ENCODE measurements at places on chromosomes 12 and 14. TPM values are rescaled to one million over a fixed set of nuclear protein-coding genes. Genes with fewer than 3 reads are reported as not detected.

DNA sequence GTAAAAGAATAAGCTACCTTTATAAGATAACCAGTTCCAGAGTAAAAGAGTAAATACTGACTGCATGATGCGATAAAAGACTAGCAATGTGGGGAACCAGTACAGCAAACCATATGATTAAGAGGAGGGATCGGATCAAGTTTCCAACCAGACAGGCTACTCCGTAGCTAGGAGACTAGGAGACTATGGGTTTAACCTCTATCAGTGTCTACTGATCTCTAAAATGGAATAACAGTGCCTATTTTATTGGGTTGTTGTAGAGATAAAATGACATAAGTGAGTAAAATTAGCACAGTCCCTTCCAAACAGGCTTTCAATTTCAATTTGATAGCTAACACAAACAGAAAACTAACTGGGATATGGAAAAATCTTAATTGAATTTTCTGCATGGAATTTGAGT, 76.0 kb downstream of the PAWR start:
- no peak for DNase-seq
- no peaks in the 10 kb centered on the region for H3K27me3 ChIP-seq
- peaks cover 8% of the 10 kb centered on the region for H3K4me1 ChIP-seq
- no peak overlapping the region for H3K27ac ChIP-seq

DNA sequence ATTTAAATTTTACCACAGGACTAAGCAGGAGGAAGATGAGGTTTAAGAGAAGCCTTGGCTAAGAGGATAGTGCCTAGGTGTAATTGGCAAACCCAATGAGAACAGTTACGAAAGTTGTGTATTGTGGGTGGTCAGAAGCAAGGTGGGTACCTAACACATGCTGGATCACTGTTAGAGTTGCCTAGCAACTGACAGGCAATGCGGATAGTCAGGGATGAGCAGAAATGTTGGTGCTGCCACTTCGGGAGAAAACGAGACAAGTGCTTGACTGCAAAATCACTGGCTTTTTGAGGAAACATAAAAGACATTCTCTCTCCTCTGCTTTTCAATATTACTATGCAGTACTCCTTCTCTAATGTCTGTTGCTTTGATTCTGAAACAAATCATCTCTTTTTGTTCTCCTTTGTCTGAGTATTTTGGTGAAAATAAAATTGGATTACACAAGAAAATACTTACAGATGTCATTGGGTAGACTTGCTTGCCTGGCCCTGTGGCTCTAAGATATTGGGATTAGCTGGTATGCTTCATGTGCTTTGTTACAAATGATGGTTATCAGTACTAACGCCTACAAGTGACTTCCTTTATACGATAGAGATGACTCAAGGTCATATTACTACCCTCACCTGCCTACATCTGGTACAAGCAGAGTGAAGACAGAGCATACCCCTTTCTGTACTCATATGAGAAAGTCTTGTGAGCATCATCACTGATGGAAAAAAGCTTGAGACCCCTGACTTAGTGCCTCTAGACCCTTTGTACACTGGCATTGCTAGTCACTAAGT, 48.0 kb downstream of the TDP1 start:
- H3K4me1 ChIP-seq: no peaks in the 10 kb centered on the region
- no peak for DNase-seq
- no peak overlapping the region for H3K27ac ChIP-seq
- no peaks in the 10 kb centered on the region for H3K36me3 ChIP-seq

GRCh38 chr14:68539241-68539737, 253.6 kb downstream of the ZFP36L1 start:
- no peak overlapping the region for H3K4me3 ChIP-seq
- H3K4me1 ChIP-seq: peaks cover 59% of the 10 kb centered on the region
- H3K36me3 ChIP-seq: no peaks in the 10 kb centered on the region
- DNase-seq: no peak
- H3K27ac ChIP-seq: peak overlapping the region; percentile 96
- H3K27me3 ChIP-seq: no peaks in the 10 kb centered on the region

DNA sequence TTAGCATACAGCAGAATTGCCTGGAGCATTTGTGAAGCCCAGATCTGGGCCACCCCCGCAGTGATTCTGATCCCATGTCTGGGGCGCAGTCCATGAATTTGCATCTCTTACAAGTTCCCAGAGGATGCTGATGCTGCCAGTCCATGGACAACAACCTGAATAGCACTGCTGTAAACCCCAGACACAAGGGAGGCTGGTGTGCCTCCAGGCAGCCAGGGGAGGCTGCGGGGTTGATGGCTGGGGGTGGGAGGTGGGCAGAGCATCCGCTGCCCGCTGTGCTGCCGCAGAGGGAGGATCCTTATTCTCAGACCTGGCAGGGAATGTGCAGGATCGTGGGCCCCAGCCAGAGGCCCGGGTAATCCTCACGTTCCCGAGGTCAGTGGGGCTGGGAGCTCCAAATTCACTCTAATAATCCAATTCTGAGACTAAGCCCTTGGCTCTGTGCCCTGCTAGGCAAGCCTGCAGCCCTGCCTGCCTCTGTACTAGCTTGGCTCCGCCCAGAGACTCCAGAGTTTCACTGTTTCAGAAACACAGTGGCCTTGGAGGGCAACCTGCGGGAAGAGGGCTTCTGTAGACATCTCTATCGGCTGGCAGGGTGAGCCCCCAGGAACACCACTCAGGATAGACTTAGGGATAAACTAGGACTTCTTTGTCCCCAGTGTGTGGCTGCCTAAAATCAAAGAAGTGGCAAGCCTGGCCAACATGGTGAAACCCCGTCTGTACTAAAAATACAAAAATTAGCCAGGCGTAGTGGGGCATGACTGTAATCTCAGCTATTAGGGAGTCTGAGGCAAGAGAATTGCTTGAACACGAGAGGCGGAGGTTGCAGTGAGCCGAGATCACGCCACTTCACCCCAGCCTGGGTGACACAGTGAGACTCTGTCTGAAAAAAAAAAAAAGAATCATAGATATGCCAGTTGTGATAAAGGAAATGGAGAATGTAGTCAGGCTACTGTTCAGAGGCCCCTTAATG, 17.8 kb upstream of the MLEC start:
- H3K27ac ChIP-seq: no peak overlapping the region
- peaks cover 10% of the 10 kb centered on the region for H3K4me1 ChIP-seq
- no peaks in the 10 kb centered on the region for H3K27me3 ChIP-seq
- H3K4me3 ChIP-seq: no peak overlapping the region
- H3K36me3 ChIP-seq: no peaks in the 10 kb centered on the region
- no peak for DNase-seq

GRCh38 chr12:25591144-25591543, 38.1 kb upstream of the LMNTD1 start:
- H3K27me3 ChIP-seq: no peaks in the 10 kb centered on the region
- no peak overlapping the region for H3K4me3 ChIP-seq
- H3K4me1 ChIP-seq: no peaks in the 10 kb centered on the region
- no peak overlapping the region for H3K27ac ChIP-seq
- no peak for DNase-seq

GRCh38 chr12:82788594-82788993, 101.9 kb downstream of the TMTC2 start:
- no peak overlapping the region for H3K4me3 ChIP-seq
- DNase-seq: no peak
- no peaks in the 10 kb centered on the region for H3K27me3 ChIP-seq
- H3K27ac ChIP-seq: no peak overlapping the region
- H3K36me3 ChIP-seq: no peaks in the 10 kb centered on the region
- H3K4me1 ChIP-seq: peaks cover under 1% of the 10 kb centered on the region

DNA sequence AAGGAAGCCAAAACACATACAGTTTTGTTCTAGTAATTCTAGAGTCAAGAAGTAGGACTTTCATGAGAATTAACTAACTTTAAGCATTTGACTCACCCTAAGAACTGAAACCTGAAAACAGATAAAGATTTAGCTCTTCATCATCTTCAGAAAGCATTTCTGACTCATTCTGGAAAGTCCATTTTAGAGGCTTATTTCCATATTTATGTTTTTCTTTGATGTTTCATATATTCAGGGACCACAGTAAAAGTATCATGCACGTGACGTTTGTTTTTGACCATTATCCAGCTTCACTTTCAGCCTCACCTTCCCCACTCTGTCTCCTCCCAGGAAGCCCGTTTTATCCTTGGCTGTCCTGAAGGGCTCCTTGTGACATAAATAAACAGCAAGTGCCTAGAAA, 79.2 kb downstream of the MDGA2 start:
- no peaks in the 10 kb centered on the region for H3K27me3 ChIP-seq
- no peaks in the 10 kb centered on the region for H3K4me1 ChIP-seq
- DNase-seq: no peak
- H3K27ac ChIP-seq: no peak overlapping the region
- H3K36me3 ChIP-seq: no peaks in the 10 kb centered on the region

- no peaks in the 10 kb centered on the region for H3K36me3 ChIP-seq
- H3K27me3 ChIP-seq: no peaks in the 10 kb centered on the region
- no peak overlapping the region for H3K4me3 ChIP-seq
- H3K27ac ChIP-seq: no peak overlapping the region
- no peak for DNase-seq
Measured at GRCh38 chr14:31965071-31965734, 111.9 kb upstream of the ARHGAP5 start.

DNA sequence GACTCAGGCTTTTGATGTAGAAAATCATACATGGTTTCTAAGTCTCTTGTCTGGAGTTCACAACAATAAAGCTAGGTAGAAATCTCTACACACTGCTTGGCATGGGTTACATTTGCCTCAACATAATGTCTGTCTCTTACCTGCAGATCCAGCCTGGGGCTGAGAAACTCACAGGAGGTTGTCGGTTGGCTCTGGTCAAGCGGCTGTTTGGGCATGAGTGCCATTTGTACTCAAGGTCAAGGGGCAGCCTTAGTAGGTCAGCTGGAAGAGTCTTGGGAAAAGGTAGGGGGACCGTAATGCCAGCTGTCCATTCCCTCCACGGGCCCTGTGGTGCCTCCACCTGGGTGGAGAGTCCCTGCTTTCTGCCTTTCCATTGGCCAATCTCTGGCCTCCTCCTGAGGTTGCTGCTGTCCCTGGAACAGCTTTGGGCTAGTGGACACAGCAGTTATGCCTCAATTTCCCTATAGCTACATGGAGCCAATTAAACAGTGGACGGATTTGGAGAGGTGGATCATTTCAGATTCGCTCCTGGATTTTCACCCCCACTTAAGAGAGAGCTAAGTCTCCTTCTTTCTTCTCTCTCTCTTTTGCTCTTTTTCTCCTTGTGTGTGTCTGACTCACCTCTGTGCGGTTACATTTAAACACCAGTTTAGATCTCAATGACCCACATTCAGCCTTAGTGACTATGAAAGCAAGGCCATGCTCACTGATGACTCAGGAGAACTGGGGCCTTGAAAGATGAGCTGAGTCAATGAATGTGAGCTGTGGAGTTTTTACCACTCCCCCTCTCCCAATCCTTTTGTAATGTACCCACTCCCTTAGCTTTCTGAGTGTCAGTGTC, 132.8 kb upstream of the HIF1A start:
- H3K27me3 ChIP-seq: no peaks in the 10 kb centered on the region
- H3K4me1 ChIP-seq: peaks cover 74% of the 10 kb centered on the region
- H3K27ac ChIP-seq: peak overlapping the region; percentile 85
- no peaks in the 10 kb centered on the region for H3K36me3 ChIP-seq

DNA sequence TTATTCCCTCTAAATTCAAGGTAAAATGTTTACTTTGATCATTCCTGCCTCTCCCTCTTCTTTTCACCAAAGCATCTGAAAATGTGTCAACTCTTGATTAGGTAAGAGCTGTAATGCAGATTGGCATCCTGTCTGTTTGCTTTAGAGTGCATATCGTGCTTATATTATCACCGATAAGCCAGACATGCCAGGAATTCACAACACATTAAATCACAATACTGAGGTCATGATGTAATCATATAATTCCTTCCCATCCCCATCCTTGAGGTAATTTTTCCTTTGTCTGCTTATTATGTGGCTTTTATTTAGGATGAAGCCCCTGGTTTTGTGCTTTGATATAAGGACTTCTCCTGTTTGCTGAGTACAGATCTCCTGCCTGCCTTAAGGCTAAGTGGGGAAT, 10.2 kb downstream of the DDX47 start:
- H3K27me3 ChIP-seq: no peaks in the 10 kb centered on the region
- peaks cover 13% of the 10 kb centered on the region for H3K4me1 ChIP-seq
- peaks cover 75% of the 10 kb centered on the region for H3K36me3 ChIP-seq
- no peak overlapping the region for H3K27ac ChIP-seq
- no peak for DNase-seq

DNA sequence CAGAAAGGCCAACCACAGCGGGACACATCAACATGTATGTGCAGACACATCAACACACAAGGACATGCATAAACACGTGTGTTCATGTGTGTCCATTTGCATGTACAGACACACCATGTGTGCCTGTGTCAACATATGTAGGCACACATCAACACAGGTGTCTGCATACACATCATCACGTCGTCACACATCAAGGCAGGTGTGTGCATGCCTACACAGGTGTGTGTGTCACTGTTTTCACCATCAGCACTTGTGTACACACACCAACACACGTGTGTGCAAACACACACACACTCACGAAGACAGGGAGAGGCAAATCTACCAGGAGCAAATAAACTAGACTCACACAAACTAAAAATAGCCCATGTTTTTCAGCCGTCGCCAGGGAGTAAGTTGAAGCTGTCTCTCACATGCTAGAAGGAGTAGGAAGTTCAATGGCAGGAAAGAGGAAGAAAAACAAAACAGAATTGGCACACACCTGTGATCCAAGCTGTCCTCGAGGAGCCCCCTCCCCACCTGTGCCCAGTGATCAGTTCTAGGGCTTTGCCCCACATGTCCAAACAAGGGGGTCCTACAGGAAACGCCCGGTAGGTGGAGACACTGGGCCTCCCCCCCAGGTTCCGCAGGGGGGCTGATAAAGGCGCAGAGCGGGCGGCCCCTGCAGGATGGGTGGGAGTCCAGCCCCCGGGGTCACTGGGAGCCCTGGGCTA, 7.4 kb downstream of the SCARB1 start:
- H3K27me3 ChIP-seq: no peaks in the 10 kb centered on the region
- H3K36me3 ChIP-seq: no peaks in the 10 kb centered on the region
- peaks cover 6% of the 10 kb centered on the region for H3K4me1 ChIP-seq
- H3K4me3 ChIP-seq: no peak overlapping the region
- no peak for DNase-seq

DNA sequence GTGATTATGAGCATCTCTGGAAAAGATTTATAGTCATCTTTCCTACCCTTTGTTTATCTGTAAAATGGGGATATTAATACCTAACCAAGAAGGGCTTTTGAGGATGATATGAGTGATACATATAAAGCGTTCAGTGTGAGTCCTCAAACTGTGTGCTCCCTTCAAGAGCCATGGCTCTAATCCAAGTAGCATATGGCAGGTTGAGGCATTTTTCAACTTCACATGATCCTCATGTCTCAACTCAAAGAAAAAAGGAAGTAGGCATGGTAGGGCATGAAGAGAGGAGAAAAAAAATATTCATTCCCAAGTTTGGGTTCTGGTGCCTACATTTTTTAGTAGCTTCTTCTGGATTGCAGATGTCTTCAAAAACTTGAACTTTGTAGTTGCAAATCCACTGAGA, 286.3 kb upstream of the ATP2B1 start:
- no peaks in the 10 kb centered on the region for H3K27me3 ChIP-seq
- no peak overlapping the region for H3K4me3 ChIP-seq
- no peaks in the 10 kb centered on the region for H3K4me1 ChIP-seq
- no peak overlapping the region for H3K27ac ChIP-seq
- no peak for DNase-seq

Gene SIX6
- not detected for total RNA-seq

Gene ETFBKMT
- total RNA-seq: 0.98 TPM

Gene GUCY2C
- 0.74 TPM for total RNA-seq

Gene KLRK1
- 12.8 TPM for total RNA-seq

Gene SLC16A7
- 38.8 TPM for total RNA-seq

Gene NTF3
- total RNA-seq: 1.7 TPM

Gene RPL10L
- not detected for total RNA-seq

Gene ART4
- 0.98 TPM for total RNA-seq

Gene ISM2
- 3.9 TPM for total RNA-seq

Gene PIANP
- 5.6 TPM for total RNA-seq

Gene SLC5A8
- total RNA-seq: not detected

Gene FERMT2
- 70.2 TPM for total RNA-seq

Gene SETD1B
- 10.6 TPM for total RNA-seq

Measured in vagina (tissue), 2 donors.